ENCODE measurements at places on chromosomes 2 and 18.

DNA sequence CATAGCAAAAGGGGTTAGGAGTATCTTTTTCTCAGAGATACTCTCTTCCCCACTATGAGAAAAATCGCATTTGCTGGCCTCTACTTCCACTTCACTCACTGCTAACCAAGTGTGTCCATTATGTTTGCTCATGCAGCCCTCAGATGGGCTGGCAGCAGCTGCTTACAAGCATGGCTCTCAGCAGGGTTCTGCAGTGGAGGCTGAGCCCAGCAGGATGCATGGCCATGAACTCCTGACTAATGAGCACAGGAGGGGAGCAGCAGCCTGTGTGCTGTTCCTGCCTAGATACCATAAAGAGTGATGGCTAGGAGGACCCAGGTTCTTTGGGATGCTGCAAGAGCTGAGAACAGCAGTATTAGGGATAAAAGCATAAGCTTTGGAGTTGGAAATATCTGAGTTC lies 316.9 kb upstream of the THSD7B start:
- DNase-seq = no peak

- DNase-seq = no peak
These were observed 71.3 kb upstream of the PID1 start for GRCh38 chr2:229342376-229342775.

GRCh38 chr2:119852214-119852613 lies 92.5 kb downstream of the PTPN4 start:
- no peak for DNase-seq

GRCh38 chr2:171347591-171348032 lies 86.2 kb downstream of the METTL8 start:
- DNase-seq = peak; percentile 41

GRCh38 chr2:230564805-230565779 lies 147.6 kb upstream of the CAB39 start:
- DNase-seq = no peak

Measured in T-helper 2 cell (primary cell).